ENCODE measurements at places on chromosomes 5 and 9. TPM values are rescaled to one million over a fixed set of nuclear protein-coding genes. Genes with fewer than 3 reads are reported as not detected.

The IL13 gene
- not detected for total RNA-seq

The FOCAD gene
- 20.4 TPM for total RNA-seq

The CCDC187 gene
- total RNA-seq: 0.09 TPM

The NRG2 gene
- 0.59 TPM for total RNA-seq

The SPINK4 gene
- 2.1 TPM for total RNA-seq

The HTR1A gene
- not detected for total RNA-seq

All from Caco-2 (cell line).